ENCODE measurements at places on chromosomes 13 and 19. TPM values are rescaled to one million over a fixed set of nuclear protein-coding genes. Genes with fewer than 3 reads are reported as not detected.
A peak's percentile ranks its signal among the peaks of the same experiment; 100 is the strongest.

DNA sequence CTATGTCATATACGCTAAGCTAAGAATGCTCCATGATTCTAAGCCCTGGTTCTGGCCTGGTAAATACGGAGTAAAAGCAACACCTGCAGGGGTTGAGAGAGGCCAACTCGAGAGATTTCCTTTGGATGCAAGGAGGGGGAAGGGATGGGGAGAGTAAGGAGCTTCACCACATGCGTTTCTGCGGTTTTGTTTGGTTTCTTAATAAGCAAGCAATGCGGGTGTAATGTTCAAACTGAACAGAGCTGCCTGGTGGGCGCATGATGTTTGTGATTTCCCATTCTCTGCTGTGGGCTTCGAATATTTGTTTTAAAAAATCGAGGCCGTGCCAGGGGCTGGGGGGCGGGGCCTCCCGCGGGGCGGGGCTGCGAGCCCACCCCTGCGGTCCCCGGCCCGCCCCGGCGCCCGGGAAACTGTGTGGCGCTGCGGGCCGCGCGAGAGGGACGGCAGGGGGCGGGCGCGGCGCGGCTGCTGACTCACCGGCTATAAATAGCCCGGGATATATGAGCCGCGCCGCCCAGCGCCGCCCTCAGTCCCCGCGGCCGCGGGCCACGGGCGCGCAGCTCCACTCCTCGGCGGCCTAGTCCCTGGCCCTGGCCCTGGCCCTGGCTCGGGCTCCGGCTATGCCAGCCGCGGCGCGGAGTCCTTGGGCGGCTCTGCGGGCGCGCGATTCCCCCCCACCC, 5.1 kb downstream of the BBC3 start:
- peak; percentile 93 for DNase-seq

GRCh38 chr19:18233224-18233825, 7.1 kb upstream of the PDE4C start:
- DNase-seq: peak; percentile 32

GRCh38 chr13:50593207-50593606, 250.3 kb downstream of the DLEU7 start:
- DNase-seq: no peak

DNA sequence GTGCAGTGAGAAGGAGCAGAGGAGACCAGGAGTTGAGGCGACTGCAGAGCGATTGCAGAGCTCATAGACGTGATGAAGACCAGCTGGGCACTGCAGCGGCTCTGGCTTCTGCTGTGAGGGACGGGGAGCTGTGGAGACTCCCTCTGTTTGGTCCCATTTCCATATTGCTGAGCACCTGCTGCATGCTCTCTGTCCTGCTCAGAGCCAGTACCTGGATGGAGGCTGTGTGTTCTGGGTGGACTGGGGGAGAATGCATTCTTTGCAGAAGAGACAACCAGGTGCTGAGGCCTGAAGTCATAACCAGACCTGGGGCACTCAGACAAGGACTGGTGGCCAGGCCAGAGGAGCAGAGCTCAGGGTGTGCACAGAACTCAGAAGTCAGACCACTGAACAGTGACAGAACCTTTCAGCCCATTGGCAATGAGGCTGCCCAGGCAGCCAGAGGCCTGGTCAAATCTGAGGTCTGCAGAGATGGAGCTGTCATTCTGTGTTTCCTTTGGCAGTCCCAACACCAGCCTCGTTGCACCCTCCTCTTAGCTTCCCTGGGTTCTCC, 1.3 kb upstream of the A1BG start:
- no peak for DNase-seq

- no peak for DNase-seq
Measured at GRCh38 chr19:2221918-2222317, 14.2 kb downstream of the PLEKHJ1 start.

- no peak for DNase-seq
Measured at GRCh38 chr19:11624069-11624463, 26.8 kb downstream of the ZNF627 start.

The DMRTC2 gene
- not detected for total RNA-seq

DNA sequence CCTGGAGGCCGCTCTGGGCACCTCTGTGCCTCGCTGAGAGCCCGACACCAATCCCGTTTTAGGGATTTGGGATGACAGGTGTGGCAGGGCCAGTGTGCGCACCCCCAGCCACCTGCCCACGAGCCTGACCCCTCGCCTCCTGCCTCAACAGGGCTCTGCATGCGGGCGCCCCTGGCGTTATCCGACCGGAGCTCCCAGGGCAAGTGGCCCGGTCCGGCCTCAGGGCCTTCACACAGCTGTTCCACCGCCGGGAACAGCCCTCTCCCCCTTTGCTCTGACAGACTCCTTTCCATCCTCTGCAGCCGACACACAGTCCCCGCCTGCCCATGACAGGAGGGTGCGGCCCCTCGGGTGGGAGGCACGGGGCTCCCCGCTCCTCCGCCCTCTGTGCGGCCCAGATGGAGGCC, 7.1 kb upstream of the WDR18 start:
- no peak for DNase-seq

DNA sequence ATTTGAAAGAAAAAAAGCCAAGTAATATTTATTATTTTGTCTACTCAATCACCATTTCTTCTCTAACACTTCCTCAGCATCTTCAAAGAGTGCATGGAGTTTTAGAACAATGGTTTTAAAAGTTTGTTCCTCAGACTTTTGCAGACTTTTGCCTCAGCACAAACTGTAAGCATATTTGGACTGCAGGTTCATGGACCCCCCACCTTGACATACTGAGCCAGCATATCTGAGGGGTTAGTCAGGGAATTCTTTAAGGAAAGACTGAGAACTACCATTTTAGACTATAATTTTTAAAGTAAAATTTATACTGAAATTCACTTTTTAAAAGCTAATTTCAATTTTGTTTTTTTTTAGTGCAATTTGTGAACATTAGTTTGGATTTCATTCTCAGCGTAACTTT, 1676.8 kb upstream of the PCDH20 start:
- DNase-seq: no peak

DNA sequence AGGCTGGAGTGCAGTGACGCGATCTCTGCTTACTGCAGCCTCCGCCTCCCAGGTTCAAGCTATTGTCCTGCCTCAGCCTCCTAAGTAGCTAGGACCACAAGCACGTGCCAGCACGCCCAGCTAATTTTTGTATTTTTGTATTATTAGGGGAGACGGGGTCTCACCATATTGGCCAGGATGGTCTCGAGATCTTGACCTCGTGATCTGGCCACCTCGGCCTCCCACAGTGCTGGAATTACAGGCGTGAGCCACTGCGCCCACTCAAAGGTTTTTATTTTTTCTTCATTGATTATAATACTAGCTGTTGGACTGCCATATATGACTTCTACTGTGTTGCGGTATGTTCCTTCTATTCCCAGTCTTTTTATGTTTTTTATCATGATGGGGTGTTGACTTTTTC, 569.7 kb upstream of the SLITRK6 start:
- DNase-seq: no peak

DNA sequence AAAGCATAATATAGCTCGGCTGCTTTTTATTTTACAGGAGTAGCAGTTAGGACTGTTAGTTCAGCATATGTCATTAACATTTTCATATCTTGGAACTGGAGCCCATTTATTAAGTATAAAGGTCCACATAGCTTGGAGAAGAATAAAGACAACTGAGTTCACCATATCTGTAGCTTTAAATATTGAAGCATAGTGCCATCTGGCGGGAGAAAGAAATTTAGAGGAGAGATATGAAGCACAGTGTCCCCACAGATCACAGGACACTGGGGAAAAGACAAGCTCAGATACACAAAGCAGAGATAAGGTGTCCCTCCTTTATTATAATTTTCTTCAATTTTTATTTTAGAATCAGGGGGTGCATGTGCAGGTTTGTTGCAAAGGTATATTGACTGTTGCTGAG, 104.7 kb upstream of the FREM2 start:
- no peak for DNase-seq

Data from heart left ventricle (tissue), 16 donors.